ENCODE measurements at places on chromosomes 3 and 15.

DNA sequence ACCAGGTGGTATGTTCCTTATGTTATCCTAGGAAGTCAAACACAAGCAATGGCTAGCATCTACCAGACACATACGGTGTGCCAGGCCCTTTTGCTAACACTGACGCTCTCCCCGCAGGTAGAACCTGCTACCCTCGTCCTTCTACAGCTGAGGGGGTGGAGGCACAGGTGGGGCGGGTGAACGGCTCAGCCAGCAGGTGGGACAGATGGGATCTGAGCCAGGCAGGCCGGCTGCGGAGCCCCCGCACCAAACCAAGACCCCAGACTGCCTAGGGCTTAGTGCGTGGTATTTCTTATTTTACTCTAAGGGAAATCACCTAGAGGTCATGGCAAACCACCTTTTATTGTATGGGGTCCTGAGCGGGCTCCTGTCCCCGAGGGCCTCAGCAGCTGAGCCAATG, 53.9 kb upstream of the PCSK6 start:
- DNase-seq, result no peak

- DNase-seq, result peak; percentile 32
These were observed 626 bp upstream of the PTPRG start for GRCh38 chr3:61560517-61561373.

- DNase-seq, result no peak
These were observed 10.4 kb downstream of the TEX264 start for GRCh38 chr3:51681453-51681852.

GRCh38 chr3:58398669-58399333, 34.8 kb downstream of the PDHB start:
- no peak for DNase-seq

DNA sequence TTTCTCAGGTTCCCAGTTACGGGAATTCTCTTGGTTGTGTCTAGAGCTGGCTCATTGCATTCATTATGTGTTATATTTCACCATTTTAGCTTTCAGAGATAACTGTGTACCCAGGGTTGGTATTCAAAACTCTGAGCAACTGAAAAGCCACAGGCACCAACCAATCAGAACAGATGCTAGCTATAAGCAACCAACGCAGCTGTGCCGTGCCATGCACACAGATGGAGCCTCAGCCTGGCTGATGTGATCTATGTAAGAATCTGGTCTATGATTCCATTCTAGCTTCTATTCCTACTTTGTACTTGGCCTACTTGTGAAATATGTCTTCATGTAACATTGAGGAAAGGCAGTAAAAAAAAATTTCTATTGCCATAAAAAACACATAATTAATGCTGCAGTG, 95.0 kb upstream of the CCDC80 start:
- DNase-seq, result no peak

GRCh38 chr3:119529883-119530282, 29.5 kb downstream of the CD80 start:
- DNase-seq, result no peak

DNA sequence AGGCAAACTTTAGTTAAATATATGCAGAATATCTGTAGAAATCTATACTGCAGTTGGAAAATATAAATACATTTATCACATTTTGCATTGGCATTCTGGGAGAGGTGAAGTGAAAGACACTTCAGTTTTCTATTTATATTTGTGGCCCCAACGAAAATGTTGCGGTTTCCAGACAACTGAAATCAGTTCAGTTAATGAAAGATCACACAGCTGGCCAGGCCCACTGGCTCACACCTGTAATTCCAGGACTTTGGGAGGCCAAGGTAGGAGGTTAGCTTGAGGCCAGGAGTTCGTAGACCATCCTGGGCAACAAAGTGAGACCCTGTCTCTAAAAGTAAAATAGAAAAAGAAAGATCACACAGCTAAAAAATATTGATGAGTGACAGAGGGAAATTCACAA, 11.9 kb upstream of the CLASP2 start:
- no peak for DNase-seq

DNA sequence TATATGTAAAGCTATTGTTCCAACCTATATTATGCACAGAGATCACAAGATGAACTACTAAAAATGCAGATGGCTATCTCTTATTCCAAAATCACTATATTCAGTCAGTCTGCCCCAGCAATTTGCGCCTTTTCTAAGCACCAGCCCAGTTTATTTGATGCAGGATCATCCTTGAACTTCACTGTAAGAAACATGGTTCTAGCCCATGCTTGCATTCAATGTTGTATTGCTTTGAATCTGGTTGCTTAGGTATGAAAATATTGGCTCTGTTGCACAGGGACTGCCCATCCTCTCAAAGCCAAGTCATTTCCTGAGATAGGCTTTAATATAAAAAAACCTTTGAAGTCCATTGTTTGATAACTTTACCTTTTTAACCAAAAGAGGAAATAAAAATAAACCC, 170.5 kb upstream of the LRIG1 start:
- no peak for DNase-seq

- no peak for DNase-seq
These were observed 209.9 kb upstream of the VEPH1 start for GRCh38 chr3:157713101-157713500.

DNA sequence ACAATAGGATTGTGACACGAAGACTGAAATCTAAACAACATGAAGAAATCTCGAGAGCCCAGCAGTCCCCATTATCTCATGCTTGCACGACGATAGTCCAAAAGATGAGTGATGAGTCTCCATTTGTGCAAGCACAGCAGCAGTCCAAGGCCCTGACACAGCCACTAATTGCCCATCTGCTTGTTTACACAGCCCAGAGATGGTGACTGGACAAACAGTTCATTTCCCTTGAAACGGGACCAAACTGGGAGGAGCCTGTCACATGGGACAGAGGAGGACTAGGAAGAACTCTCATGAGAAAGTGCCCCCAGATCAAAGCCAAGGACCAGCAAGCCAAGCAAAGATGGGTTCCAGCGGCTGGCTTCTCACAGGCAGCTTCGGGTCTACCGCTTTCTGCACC, 121.0 kb downstream of the GREM1 start:
- peak; percentile 30 for DNase-seq

GRCh38 chr3:14562121-14562890, 22.2 kb upstream of the GRIP2 start:
- DNase-seq, result no peak

DNA sequence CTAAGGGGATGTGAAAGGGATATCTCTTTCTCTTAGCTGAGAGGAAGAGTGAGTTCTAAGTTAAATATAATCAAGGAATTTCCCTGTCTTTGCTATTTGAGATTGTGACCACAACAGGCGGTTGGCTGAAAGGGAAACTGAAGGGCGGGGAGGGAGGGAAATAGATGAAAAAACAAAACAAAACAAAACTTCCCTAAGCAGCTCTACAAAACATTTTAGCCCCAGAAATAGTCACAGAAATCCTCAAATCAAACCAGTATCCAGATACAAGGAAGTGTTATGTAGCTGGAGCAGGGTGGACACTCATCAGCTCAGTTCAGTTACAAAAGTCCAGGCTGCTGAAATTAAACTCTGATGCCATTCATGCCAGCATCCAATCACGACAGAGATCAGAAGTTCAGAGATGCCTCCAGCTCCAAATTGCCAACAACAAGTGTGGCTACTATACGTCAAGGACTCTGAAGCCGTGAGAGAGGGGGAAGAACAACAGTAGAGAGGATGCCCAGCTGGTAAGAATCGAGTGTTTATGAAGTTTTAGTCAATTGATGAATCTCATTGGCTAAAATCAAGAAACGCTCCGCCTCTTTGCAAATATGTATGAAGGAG, 319 bp upstream of the TP63 start:
- no peak for DNase-seq

GRCh38 chr3:113151461-113152031, 59.8 kb upstream of the BOC start:
- DNase-seq, result peak; percentile 38

- DNase-seq, result no peak
These were observed 36.5 kb downstream of the CORO2B start for GRCh38 chr15:68615301-68615700.

GRCh38 chr15:65363766-65364165, 14.0 kb downstream of the IGDCC3 start:
- no peak for DNase-seq

DNA sequence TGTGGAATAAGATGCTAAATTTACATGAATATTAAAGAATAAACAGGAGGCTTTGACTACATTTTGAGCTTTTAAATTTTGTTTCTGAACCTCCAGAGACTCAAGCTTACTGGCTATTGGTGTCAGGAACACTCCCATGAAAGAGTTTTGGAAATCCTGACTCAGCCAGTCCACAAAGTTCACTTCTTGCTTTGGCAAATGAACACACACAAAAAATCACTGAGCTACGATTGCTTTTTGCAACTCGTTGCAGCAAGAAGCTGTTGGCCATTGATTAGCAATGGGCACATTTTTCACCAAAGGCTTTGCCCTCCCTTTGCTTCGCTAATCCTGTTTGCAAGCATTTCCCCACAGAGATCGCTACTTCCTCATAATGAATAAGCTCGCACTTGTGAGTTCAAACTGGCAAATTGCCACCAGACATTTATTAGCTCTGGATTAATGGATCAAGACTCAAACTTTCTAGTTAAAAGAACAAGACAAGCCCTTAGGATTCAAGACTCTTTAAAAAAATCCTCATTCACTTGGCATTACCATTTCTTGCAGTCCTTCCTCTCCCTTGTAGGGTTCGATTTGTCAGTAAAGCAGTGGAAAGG, 343.2 kb upstream of the ONECUT1 start:
- no peak for DNase-seq

DNA sequence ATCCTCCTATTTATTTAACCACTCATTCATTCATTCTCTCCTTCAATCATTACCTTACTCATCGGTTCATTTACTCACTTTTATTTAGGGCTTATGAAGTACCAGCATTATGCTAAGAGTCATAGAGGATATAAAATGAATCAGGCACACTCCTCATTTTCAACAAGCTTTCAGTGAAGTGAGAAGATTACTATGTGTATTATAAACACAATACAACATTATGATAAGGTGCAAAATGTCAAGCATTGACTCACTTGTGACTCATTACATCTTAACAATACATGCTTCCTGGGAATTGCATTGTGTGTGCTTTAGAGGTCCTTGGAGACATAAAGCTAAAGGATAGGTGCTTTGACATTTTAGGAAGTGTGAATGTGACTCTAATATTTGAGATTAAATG, 60.4 kb downstream of the PLAAT1 start:
- DNase-seq, result no peak

DNA sequence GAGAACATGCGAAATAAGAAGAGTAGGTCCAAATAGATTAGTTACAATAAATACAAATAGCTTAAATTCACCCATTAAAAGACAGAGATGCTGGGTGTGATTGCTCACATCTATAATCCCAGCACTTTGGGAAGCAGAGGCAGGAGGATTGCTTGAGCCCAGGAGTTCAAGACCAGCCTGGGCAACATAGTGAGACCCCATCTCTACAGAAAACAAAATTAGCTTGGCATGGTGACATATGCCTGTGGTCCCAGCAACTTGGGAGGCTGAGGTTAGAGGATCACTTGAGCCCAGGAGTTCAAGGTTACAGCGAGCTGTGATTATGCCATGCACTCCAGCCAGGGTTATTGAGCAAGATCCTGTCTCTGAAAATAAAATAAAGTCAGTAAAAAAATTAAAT, 109.1 kb upstream of the WNT5A start:
- DNase-seq, result no peak

DNA sequence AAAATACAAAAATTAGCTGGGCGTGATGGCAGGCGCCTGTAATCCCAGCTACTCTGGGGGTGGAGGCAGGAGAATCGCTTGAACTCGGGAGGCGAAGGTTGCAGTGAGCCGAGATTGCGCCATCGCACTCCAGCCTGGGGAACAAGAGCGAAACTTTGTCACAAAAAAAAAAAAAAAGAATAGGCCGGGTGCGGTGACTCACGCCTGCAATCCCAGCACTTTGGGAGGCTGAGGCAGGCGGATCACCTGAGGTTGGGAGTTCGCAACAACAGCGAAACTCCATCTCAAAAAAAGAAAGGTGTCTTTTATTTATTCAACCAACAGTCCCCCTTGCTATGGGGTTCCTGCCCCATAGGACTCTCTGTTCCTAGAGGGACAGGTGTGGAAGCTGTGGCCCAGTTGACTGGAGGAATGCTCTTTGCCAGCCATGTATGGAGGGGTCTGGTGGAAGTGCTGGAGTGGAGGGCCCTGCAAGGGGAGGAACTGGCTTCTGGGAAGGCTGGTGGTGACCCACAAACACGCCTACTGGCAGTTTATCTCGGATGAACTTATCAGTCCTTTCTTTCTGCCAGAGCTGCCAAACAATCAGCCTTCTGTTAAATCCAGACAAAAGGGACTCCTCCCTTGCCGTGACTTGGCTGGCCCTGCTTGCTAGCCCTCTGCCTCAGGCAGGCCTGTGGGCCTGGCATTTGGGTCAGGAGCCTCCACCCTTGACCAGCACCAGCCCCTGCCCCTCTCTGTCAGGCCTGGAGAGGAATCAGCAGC, 4.6 kb upstream of the DAG1 start:
- no peak for DNase-seq

DNA sequence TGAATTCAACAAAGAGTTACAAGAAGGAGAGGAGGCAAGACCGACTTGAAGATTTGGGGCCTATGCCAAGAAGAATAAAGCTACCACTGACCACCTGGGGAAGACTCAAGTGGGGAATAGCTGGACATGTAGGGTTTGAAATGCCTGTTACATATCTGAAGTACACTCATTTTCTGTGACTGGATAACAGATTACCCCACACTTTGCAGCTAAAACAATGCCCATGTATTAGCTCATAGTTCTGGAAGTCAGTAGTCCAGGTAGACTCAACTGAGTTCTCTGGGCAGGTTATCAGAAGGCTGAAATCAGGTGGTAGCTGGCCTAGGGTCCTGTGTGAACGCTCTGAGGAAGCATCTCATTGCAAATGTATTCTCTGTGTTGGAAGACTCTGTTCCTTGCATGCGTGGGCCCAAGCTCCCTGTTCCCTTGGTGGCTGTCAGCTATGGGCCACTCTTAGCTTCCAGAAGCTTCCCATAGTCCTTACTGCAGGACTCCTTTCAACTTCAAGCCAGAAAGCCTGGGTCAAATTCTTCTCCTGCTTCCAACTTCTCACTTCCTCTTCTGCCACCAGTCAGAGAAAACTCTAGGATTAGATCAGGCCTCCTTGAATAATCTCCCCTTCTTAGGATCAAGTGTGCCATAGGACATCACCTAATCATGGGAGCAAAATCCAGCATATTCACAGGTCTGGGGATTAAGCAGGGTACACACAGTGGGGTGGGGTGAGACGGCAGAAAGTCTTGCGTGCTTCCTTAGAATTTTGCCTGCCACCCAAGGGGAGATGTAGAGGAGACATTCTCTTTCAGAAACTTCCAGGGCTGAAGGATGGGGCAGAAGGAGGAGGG, 187.8 kb downstream of the SHQ1 start:
- no peak for DNase-seq

GRCh38 chr3:24502690-24503089, 8.0 kb upstream of the THRB start:
- no peak for DNase-seq
